Suppressor macrophage treated with lipopolysaccharide for 1 hour (primary cell): ENCODE measurements at places on chromosomes 12 and 14.

- peak; percentile 34 for DNase-seq
These were observed 239.3 kb downstream of the ALG10B start for GRCh38 chr12:38555620-38556591.

- DNase-seq = no peak
These were observed 103.3 kb downstream of the NCOR2 start for GRCh38 chr12:124464062-124464461.

DNA sequence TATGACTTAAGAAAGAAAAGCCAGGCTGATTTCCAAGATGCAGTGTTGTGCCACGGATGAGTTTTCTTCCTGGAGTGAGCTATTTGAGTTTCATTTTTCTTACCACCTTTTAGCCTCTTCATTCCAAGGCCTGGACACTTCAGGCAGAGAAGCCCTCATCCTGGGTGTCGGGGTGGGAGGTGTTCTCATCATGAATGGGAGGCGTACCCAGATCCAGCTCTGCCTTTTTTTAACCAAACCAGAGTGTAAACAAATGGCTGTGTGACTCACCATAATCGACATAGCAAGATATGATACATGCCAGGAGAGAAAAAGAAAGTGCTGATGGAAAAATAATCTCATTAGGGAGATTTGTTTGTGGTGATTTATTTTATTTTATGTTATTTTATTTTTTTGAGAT is 79.9 kb downstream of the ARF6 start:
- DNase-seq = peak; percentile 48

GRCh38 chr12:105911966-105912365 is 226.8 kb downstream of the NUAK1 start:
- DNase-seq = no peak

DNA sequence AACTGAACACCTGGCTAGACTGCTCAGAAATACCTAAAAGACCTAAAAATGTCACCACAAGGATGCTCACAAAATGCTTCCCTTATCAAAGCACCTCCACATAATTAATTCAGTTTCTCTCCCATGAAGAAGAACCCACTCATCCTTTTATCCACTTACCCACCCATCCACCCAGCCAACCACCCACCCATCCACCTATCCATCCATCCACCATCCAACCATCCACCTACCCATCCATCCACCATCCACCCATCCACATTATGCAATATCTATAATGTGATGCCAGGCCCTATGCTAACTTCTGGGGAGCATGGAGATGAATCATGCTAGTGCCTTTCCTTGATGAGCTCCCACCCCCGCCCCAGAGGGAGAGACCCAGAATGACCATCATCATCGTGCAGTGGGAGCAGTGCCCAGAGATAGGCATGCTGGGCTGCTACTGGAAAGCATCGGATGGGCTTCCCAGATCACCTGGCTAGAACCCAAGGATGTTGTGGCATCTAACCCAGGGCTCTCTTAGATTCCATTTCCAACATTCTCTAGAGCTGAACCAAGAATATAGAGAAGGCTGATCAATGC is 166.6 kb downstream of the TTC7B start:
- no peak for DNase-seq

- DNase-seq = peak; percentile 11
These were observed 48.6 kb upstream of the RHOJ start for GRCh38 chr14:63155511-63156185.

GRCh38 chr14:62763951-62764350 is 281.3 kb downstream of the KCNH5 start:
- no peak for DNase-seq

DNA sequence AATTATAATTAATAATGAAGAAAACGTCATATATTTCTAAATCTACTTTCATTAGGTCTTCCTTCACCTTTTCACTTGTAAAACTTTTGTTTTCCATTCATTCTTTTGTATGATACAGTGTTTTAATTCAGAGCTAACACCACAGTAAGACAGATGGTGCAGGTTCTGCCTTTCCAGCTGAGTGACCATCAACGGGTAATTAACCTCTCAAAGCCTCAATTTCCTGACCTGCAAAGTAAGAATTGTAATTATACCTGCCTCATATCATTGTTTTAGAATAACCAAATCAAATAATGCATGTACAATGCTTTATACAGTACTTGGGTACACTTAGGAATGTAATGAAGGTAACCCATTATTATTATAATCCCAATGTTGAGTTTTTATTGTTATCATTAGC is 157.6 kb downstream of the FOXA1 start:
- DNase-seq = no peak

DNA sequence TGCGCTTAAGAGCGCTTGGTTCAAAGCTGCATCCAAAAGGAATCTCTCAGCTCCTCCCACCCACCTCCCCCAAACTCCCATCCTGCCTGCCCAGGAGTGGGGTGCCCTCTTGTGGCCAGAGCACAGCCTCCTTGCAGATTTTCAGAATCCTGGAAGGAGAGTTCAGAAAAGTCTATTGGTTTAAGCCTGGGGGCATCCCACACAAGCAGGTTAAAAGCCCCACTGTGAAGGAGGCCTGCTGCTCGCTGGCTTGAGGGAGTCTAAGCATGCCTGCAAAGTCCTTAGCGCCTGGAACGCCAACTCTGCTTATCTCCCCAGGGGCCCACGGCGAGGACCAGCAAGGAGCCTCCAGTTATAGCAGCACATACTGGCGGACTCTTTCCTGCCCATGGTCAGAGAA is 297.1 kb downstream of the KSR2 start:
- DNase-seq = peak; percentile 35

DNA sequence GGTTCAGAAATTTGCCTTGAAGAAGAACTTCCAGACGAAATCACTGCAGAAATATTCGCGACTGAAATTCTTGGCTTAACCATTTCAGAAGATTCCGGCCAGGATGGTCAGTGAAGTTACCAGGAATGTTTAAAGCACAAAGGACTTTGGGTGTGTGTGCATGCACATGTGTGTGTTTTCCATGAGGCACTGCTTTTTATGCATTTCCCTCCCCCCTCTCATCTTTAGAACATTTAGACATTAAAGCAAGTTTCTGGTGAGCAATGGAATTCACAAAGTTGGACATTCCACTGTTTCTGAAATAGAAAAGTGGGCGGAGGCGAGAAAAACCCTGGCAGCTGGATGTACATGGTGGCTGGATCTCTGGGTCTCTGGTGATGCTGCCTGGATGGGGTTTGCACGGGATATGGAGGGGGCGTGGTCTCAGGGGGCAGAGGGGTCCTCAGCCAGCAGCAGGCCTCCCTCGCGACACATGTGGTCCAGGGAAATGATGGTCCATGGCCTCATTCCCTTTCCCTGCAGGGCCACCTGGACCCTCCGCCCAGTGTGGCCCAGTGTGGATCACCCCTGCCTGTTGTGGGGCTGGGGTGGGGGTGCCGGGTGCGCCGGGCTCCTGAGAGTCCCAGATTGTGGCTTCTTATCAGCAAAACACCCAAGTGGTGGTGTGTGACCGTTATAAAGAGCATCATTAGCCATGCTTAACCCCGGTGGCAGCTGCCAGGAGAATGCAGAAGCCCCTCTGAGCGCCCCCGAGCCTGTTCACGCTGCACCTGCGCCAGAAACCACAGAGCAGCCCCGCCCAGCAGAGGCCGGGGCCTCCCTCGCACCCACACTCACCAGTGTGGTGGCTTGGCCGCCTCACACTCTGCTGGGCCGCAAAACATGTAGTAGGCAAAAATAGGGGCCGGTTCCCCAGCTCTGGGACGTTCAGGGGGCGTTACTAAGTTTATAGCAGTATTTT is 17.8 kb upstream of the BCL7A start:
- DNase-seq = peak; percentile 68

DNA sequence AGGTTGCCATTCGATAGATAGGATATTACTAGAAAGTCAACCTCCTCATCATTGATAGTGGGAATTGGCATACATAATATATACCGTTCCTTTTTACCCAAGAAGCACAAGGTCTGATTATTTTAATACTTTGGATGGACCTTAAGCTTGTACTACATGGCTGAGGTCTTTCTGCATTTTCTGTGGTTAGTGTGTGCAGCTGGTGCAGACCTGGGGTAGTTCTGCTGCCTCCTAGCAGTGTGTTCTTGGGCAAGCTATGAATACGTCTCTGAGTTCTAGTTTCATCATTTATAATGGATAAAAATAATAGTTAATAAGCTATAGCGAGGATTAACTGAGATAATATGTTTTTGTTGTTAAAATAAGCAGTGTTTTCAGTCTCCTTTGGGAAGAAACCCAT is 2.2 kb downstream of the ZDHHC17 start:
- DNase-seq = no peak

DNA sequence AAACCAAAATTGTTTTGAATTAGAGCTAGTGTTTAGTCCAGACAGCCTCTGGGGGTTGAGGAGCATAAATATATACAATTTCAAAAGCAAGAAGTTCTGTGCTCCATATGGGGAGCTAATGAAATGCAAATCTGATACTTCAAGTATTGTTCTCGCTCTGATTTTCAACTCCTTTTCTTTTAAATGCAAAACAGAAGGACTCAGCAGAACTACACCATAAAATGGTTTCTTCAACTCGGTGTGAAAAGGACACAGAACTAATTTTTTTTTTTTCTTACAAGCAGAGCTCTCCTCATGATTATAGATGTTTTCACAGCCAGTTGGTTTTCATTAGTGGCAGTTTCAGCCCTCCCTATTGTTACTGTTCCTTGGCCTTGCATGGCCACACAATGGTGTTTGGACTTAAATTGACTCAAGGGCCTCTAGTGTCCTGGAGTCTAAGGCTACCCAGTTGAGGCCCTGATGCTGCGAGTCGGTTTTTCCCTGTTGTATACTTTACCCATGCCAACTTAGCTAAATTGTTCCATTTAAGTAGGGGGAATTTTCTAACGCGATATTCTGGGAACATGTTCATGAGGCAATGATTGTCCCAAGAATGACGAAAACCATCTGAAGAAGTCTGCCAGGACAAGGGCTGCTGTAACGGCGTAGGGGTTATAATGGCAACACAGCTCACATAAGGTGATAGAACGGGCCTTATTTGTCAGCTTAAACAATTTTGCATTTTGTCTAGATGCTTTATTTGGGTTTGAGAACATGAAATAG is 120.3 kb downstream of the GPR135 start:
- DNase-seq = no peak

DNA sequence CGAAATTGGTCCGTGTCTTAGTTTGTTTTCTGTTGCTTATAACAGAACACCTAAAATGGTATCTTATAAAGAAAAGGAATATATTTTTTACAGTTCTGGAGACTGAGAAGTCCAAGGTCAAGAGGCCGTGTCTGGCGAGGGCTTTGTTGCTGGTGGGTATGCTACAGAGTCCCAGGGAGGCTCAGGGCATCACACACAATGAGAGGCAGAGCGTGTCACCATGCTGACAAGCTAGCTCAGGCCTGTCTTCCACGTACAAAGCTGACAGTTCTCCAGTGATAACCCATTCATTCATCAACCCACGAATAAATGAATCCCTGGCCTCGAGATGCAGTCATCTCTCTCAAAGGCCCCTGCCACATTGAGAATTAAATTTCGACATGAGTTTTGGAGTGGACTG is 56.7 kb upstream of the AEBP2 start:
- no peak for DNase-seq

- DNase-seq = no peak
These were observed 3.1 kb upstream of the RAB5B start for GRCh38 chr12:55970775-55971174.

DNA sequence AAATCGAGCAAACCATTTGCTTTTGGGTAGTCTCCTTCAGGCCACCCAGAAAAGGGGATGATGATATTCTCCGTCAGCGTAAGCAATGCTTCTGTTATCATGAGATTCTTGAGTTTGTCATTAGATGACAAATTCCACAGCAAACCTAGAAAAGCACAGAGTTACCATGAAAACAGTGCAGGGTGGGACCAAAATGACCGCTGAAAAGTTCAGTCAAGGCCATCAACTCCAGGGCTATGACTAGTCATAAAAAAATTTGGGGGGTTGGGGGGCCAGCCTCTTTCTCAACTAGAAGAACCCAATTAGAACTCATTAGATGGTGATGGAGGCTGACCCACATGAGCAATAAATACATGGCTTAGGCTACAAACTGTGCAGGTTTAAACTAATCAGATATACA is 55.5 kb downstream of the PKP2 start:
- DNase-seq = no peak

DNA sequence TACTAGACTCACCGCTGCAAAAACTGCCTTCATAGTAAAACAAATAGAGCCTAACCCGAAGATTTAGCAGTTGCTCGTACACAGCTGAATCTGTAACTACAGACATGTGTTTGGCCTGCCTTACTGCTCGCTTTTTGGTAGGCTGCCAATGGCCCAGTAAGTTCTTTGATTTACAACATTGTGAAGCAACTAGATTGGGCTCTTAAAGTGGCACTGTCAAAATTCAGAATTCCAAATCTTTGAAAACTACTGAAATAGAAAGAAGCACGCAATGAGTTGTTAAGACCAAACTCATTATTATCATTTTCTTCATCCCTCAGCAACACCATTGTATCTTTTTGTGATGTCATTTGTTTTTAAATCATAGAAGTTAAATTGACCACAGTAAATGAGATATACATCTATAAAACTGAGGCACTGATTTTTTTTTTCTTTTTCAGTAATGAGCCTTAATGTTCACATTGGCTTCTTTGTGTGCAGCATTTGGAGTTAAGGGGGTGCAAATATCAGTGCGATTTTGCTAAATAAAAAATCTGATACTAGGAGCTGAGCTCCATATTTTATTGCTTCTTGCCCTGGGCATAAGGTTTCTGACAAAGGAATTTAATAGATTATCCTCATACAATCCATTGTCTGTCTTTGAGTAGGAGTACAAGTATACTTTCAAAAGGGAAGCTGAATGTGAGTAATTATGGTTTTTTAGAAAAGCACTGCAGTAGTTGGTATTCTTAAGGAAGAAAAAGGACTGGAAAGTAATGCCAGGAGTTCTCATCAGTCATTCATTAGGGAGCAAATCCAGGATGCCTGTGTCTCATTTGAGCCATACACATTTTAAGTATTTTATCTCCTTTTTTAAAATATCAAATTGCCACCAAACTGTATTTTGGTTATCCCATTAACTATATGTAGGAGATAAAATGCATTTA is 138.5 kb downstream of the KICS2 start:
- DNase-seq = no peak

GRCh38 chr12:103517161-103517560 is 21.4 kb upstream of the C12orf42 start:
- no peak for DNase-seq

DNA sequence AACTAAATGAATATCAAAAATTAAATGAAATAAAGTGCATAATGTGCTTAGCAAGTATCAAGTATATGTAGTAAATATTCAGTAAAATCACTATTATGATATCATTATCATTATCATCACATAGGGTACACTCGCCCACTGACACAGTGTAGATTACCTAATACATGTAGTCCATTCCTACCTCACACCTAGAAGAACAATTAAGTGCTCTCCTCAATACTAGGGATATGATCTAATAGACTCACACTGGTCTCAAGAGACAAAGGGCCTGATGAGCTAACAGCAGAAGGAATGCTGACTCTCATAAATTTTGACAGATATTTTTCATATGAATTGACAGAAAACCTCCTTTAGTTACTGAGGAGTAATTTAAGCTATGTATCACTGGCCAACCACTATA is 29.1 kb downstream of the FSCB start:
- DNase-seq = no peak

- DNase-seq = no peak
These were observed 86.4 kb upstream of the RPH3A start for GRCh38 chr12:112705037-112705632.
